AG08396 (cell line): ENCODE measurements at places on chromosomes 1 and 21.
A peak's percentile ranks its signal among the peaks of the same experiment; 100 is the strongest.

GRCh38 chr1:832136-832535, 91.6 kb upstream of the SAMD11 start:
- DNase-seq: no peak

DNA sequence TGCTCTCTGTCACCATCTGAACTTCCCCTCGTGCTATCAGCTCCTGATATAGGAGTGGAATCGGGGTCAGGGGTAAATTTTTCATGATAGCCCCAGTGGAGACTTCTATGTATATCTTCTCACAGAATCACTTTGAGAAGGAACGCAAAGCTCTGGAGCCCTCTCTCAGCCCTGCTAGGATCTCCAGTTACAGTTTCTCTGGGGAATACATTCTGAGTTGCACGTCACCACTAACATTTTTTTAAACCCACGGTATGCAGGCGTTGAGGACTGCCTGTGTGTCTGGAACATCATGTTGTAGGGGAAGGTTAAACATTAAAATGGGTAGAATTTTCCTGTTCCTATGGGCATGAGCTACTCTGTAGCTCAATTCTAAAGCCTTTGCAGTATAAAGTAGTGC, 116.4 kb upstream of the FAM78B start:
- DNase-seq: no peak

- no peak for DNase-seq
Measured at GRCh38 chr1:115910231-115910630, 66.1 kb upstream of the SLC22A15 start.

DNA sequence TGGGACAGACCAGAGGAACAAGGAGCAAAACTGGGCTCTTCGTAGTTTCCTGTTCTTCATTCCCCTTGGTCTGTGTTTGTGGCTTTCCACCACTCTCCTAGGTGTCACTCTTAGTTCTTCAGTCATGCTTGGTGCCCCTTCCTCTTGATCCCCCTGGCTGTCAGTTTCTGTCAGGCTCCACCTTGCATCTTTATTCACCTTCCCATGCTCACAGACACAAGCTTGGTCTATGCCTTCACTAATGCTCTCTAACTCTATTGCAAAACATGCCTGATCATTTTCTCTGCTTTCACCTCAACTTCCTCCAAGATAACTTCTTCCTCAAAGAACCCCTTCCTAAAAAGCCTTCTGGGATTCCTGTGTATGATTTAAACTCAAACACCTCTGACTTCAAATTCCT, 122.9 kb downstream of the GLUL start:
- DNase-seq: no peak

GRCh38 chr1:205588636-205589035, 43.2 kb downstream of the ELK4 start:
- DNase-seq: peak; percentile 48

DNA sequence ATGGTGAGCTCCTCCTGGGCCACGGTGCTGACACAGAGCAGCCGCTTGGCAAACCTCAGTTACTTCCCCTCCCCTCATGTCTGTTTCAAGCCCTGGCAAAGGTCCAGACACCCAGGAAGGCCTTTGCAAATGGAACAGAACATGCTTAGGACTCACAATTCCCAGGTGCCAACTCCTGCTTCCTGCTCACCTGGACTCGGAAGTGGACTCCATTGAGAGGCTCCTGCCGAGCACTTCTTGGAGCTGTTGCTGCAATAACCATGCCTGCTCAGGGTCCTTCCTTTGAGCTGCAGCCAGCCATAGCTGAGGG, 10.7 kb downstream of the DCST2 start:
- DNase-seq: no peak

- peak; percentile 75 for DNase-seq
Measured at GRCh38 chr1:18890706-18891425, 11.5 kb downstream of the ALDH4A1 start.

DNA sequence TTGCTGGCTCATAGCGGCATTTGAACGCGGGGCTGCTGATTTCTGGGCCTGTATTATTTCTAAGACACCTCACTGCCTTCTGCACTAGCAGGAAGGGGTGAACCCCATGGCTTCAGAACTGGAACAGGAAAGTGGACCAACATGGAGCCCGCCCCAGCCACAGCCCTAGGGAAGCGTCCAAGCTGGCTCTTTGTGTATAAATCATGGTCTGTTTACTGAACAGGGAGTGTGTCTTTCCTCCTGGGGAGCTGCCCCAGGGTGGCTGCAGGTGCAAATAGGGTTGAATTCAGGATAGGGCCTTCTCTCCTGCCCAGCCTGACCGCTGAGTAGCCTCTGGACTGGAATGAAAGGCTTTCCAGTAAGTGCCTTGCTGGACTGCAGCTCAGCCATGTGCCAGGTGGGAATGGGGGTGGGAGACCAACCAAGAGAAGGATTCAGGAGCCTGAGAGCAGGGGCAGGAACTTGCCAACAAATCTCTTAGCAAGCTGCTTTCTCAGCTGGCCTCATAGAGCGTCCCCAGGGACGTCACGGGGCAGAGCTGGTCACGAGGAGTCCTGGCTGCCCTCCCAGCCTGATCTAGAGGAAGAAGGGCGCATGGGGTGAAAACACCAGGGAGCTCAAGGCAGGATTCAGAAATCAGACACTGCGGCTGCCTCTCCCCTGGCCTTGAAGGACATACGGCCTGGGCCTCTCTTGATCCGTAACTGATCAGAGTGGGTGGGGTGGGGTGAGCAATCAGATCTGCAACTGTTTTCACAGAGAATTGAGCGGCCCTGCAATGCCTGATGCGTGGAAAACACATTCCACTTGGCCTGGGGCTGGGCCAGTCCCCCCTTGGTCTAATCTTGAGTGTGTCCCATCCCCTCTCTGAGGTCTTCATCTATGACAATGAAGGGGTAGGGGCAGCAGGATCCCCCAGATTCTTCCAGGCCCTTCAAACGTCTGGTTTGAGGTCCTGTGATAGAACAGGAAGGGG, 56.5 kb upstream of the SELENON start:
- DNase-seq: peak; percentile 69

- DNase-seq: no peak
Measured at GRCh38 chr1:154941333-154942013, 5.0 kb upstream of the PMVK start.

DNA sequence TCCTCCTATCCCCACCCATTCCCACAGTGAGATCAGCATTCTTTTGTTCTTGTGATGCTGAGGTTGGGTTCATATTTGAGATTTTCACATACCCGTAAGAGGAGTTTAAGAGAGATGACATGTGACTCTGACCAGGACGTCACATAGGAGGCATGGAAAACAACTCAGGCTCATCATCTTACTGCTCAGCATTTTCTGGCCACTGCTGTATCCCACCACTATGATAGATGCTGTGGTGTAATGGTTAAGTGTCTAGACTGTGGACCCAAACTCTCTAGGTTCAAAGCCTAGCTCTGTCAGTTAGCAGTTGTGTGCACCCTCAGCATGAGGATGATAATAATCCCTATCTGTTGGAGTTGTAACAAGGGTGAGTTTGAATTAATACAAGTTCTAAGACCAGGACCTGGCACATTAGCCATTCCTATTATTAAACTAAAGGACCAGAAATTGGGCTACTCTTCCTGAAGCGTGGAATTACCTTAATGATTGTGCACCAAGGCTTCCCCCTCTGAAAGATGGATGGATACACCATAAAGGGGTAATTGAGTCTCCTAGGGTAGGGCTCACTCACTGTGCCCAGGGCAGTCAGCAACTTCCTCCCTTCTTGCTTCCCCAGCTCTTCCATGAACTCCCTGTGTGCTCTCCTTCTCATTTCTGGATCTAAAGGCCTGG, 40.9 kb downstream of the LGR6 start:
- DNase-seq: no peak

DNA sequence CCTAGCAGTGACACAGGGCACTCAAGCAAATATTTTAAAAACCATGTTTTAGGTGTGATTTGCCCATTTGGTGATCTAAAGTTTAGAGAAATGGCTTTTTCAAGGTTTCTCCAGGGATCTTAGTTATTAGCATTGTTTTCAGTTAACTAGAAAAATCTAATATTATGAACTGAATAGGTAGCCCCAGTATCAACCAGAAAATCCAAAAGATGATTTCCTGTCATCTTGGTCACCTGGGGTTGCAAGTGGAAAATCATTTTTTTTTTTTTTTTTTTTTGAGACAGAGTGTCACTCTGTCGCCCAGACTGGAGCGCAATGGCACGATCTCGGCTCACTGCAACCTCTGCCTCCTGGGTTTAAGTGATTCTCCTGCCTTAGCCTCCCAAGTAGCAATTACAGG, 106.6 kb upstream of the FMN2 start:
- no peak for DNase-seq

GRCh38 chr1:23422241-23422877, 2.2 kb downstream of the TCEA3 start:
- peak; percentile 83 for DNase-seq

DNA sequence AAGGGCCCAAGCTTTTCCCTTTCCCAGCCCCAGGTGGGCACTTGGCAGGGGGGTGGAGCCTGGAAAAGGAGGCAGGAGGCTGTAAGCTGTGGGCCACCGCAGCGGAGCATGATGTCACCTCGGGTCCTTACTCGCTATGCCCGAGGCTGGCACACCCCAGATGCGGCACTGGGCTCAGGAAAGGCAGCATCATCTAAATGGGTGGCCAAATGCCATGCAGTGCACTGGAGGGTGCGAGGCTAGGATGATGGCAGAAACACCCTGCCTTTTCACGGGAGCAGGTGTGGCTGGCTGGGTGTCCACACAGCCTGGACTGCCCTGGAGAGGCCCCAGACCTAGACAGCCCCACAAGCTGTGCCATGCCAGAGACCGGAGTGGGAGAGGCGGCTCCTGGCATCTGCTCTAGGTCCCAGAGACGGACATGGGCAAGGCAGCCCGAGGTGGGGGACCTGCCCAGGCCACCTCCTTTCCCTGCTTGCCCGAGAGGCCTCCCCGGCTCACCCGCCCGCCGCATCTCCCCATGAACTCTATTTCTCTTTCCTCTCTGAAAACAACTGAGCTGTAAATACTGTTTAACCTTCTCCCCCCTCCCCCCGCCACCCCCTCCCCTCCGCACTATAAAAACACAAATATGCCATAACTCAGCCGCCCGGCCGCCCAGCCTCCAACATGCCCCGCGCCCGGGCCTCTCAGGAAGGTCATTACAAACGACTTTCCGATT, 124.7 kb downstream of the CASZ1 start:
- no peak for DNase-seq

DNA sequence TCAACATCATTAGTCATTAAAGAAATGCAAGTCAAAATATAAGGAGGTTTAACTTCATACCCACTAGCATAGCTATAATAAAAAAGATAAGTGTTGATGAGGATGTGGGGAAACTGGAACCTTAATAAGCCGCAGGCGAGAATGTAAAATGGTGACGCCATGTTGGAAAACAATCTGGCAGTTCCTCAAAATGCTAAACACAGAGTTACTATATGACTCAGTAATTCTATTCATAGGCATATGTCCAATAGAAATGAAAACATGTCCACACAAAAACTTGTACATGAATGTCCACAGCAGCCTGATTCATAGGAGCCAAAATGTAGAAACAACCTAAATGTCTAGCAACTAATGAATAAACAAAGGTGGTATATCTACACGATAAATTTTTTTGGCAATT, 23.2 kb downstream of the DDX59 start:
- no peak for DNase-seq

GRCh38 chr1:65759516-65759915, 33.2 kb upstream of the PDE4B start:
- no peak for DNase-seq

DNA sequence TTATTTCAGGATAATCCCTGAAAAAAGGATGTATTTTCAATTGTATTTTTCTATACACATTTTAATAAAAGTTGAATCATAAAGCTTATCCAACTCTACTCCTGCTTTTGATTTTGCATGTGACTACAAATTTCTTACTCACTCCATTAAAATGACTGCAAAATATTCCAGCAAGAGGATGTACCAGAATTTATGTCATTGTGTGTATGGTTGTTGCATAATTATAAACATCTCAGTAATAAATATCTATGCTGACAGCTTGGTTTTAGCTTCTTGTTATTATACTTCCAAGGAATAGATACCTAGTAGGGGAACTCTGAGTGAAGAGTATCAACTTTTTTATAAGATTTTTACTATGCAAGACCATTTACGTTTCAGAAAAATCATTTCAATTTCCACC, 463.2 kb upstream of the RUNX1 start:
- no peak for DNase-seq

GRCh38 chr1:241934201-241934848, 23.2 kb upstream of the BECN2 start:
- DNase-seq: peak; percentile 35

GRCh38 chr1:29238620-29239002, 2.3 kb downstream of the PTPRU start:
- DNase-seq: no peak

DNA sequence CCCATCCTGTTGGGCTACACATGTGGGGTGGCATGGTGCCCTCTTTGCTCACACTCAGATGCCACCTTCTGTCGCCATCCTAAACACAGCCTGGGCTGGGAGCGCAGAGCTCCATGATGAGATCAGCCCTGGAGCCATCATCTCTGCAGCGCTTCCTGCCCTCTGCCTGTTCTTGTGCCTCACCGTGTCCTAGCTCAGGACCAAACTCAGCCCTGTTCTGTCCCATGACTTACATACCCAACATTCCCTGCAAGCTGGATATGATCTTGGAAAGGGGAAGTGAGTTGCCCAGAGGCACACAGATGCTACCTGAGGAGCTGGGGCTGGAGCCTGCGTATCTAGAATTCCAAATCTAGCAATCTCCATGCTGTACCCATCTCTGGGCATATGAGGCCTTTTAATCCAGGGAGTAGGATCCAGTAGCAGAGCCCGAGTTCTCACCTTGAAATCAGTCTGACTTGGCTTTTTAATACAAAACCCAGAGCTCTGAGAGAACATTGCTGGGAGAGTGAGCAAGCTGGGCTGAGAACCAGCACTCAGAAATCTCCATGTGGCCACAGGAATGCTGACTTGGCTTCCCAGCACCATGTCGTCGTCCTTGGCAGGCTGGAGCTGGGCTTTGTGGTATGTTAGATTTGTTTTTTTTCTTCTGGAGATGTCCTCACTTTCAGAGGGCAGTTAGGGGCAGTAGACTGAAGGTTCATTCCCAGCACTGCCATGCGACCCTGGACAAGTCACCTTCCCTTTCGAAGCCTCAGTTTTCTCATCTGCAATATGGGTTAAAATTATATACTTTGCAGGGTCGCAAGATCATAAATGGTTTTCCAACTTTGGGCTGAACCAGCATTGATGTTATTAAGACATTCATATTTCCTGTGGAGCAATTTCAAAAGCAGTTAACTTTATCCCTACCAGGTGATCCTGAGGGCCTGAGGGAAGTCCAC, 2.6 kb downstream of the ALPL start:
- peak; percentile 94 for DNase-seq

- DNase-seq: no peak
Measured at GRCh38 chr21:38995731-38996130, 187.5 kb downstream of the PSMG1 start.

- peak; percentile 67 for DNase-seq
Measured at GRCh38 chr1:193335806-193336428, 149.5 kb upstream of the B3GALT2 start.

- no peak for DNase-seq
Measured at GRCh38 chr21:34869545-34869944, 179.6 kb downstream of the RUNX1 start.
